ENCODE measurements at places on chromosomes 12 and 14.

DNA sequence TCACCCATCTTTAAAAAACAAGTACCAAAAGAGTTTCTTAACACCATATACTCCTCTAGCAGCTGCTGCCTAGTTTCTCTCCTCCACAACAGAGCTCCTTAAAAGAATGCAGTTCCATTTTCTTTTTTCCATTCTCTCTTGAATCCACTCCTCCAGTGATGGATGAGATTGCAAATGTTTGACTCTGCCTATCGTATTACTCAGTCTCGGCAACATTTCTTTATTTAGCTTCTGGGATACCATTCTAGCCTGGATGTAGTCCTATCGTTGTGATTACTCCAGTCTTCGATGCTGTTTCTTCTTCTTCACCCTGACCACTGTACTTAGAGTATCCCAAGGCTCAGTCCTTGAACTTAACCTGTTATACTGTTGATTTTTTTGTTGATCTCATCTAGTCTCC lies 30.8 kb downstream of the CAND1 start:
- no peak for DNase-seq

DNA sequence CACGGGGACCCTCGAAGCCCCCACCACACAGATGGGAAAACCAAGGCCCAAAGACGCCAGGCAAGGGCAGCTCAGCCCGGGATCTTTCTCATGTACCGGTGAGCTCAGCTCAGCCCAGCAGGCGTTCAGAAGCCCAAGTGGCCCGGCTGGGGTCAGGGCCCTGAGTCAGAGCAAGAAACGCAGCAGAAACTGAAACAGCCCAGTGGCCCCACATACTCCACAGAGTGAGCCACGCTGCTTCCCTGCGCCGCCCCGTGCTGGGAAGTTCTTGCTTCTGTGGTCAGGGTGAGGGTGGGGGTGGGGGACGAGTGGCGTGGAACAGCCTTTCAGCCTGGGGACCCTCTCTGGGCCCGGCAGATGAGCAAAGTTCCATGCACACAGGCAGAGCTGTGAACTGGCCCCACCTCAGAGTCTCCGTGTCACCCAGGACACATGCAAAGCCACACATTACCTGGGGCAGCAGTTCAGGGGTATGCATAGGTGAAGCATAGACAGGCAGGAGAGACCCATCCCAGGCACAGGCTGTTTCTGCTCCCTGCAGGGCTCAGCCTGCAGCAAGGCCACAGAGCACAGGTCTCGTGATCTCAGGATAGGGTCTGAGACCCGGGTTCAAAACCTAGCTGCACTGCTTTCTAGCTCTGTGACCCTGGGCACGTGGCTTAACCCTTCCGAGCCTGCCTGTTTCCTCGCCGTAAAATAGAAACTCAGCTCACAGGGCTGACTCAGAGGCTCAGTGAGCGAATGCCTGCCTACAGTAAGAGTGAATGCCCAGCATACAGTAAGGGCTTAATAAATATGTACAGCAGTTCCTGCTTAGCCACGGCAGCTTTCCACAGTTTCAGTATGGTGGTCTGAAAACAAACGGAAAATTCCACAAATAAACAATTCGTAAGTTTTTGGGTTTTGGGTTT lies 21.6 kb downstream of the NCOR2 start:
- peak; percentile 49 for DNase-seq

DNA sequence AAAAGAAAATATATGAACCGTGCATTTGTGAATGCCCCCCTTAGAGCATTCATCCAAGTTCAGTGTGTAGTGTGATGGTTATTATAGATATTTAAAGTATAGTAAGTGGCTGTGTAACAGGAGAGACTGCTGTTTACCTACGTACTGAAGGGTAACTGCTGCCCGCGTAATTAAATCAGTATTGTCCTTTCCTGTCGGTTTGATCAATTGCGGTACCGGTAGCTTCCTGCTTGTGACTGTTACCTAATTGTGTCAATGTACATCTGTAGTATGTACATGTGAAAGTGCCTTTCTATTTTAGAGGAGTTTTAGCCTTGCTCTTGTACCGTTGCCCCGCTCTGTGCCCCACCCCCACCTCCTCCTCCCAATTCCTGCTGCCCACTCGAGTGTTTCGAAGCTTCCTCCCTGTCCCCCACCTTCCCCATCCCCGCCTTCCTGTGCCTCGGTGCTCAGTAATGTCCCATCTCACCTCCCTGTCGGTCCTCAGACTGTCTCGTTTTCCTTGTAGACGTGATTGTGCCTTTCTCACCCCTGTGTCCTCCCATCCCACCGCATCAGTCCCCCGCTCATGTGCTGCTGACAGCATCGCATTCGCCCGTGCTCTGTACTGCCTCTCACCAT lies 75.0 kb downstream of the KICS2 start:
- DNase-seq = no peak

DNA sequence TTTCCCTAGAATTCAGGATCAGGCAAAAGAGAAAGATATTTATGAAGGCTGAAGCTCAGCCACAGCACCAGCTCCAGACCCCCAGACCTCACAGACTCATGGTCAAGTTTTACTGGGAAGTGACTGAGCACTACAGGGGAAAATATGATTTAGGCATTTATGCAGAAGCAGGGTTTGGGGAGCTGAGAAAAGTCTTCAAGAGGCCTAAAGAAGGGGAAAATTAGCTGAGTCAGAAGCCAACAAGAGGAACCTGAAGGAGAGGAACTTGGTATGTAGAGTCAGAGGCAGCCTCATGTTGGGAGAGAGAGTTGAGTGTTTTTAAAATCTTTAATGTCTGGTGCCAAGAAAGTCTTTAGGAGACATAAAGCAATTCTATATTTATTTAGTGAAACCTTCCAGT lies 63.0 kb downstream of the FOS start:
- DNase-seq = no peak

GRCh38 chr12:131776237-131776889 lies 51.8 kb upstream of the MMP17 start:
- no peak for DNase-seq

- DNase-seq = no peak
Observed at GRCh38 chr14:79281244-79282152, 929.8 kb downstream of the DIO2 start.

DNA sequence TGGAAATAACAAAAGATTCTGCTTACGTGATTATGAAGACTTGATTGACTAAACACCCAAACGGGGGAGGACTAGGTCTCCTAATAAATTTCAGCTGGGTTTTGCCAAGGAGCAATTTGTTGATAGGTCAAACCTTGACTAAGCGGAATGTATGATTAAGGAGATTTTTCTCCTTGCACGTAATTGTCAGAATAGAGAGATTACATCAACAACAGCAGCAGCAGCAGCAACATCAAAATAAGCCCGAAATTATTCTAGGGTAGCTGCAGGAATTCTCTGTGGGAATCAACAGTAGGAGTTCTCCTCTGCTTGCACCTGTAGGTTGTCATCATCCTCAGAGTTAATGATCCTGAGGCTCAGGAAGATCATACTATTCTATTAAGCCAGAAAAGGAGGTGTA lies 10.2 kb downstream of the ELK3 start:
- DNase-seq = no peak

- DNase-seq = no peak
Observed at GRCh38 chr14:50726372-50727107, 58.4 kb upstream of the SAV1 start.

DNA sequence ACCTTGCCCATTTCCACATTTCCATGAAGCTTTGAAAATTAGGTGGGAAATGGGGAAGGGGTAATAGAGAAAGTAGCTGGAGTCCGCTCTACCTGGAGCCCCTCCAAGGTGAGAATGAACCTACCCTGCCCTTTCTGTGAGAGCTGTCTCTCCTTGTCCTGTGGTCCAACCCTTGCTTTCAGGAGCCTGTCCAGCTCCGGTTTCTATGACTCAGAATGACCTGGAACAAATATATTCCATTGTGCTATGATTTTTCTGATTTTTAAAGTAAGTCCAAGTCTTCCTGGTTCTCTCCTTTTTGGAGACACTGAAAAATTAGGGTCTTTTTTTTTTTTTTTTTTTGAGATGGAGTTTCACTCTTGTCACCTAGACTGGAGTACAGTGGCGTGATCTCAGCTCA lies 89.1 kb upstream of the VASH1 start:
- DNase-seq = no peak

DNA sequence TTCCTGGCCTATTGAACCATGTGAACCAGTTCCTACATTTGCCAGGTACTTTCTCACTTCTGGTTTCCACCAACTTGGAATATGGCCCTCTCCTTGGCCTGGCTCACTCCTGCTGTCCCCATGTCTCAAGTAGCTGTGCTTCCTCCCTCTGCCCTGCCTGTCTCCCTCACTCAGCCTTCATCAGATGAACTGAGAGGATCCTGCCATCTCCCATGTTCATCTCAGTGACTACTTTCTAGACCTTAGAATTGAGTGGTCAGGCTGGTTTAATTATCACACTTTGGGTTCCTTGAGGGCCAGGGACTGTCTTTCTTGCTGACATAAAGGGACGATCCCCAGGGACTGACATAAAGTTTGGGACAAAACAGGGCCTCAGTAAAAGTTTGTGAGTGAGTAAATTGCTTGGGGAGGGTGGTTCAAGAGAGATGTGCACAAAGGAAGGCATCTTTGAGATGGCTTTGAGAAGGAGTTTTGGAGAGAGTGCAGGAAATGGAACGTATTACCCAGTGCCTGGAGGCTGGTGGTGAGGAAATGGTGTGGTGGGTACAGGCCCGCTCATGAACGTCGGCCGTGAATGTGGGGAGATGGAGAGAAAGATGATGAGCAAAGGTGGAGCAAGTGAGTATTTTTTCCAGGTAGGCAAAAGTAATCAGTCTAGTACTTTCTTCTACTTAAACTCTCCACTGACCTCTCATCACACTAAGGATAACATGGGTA lies 20.8 kb downstream of the DYRK2 start:
- DNase-seq = no peak

GRCh38 chr12:46579474-46579873 lies 206.9 kb upstream of the SLC38A2 start:
- no peak for DNase-seq

GRCh38 chr14:57692671-57693070 lies 173.2 kb downstream of the SLC35F4 start:
- no peak for DNase-seq

- DNase-seq = no peak
Observed at GRCh38 chr14:25094171-25094907, 44.4 kb upstream of the STXBP6 start.

GRCh38 chr14:75383721-75384120 lies 44.1 kb upstream of the JDP2 start:
- no peak for DNase-seq

GRCh38 chr12:94228488-94228907 lies 80.1 kb downstream of the PLXNC1 start:
- DNase-seq = no peak

GRCh38 chr14:39085933-39086332 lies 17.1 kb downstream of the SEC23A start:
- DNase-seq = no peak

GRCh38 chr14:68550338-68550715 lies 242.5 kb downstream of the ZFP36L1 start:
- DNase-seq = no peak

- DNase-seq = no peak
Observed at GRCh38 chr12:62724285-62724684, 210.7 kb downstream of the PPM1H start.

DNA sequence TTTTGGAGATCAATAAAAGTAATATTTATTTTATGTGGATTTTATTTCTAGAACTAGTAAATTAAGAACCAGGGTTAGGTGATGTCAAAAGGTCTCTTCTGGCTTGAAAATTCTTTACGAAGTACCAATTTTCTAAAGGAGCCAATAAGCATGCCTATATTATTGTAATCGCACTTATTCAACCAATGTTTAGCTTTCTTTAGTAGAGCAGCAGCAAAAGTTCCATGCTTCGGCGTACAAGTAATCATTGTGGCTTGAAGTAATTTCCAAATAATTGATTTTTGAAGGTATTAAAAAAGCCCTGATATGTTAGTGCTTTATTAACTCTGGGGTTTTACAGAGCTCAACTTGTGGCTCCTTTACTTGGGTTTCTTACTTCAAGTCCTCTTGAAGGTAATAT lies 3.4 kb downstream of the RMST start:
- no peak for DNase-seq

DNA sequence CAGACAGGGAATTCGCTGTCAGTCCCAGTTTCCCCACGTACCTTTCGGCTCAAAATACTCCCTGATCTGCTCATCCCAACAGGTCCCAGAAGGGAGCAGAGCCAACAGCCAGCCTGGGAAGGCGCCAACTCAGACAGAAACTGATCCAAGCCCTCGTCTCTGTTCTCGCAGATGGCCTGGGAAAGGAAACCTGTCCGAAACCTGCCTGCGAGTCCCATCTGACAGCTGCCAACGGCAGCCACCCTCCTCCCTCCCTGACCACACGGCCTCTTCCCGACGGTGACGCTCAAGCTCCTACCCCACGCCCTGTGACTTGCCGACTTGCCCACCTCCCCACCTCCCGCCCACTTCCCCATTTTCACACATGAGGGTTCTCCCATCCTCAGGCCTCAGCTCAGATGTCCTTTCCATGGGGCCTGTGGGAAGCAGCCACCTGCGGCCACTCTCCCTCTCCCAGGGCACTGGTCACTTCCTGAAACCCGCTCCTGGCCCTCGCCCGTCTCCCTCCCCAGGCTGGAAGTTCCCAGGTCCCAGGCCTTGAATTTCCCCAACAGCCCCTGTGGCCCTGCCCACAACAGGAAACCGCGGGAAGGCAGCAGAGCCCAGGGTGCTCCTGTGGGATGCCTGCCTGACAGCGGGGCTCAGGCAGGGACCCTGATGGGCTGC lies 60.9 kb upstream of the FBRSL1 start:
- no peak for DNase-seq

- no peak for DNase-seq
Observed at GRCh38 chr12:7013101-7013500, 5.2 kb downstream of the LPCAT3 start.

- DNase-seq = no peak
Observed at GRCh38 chr14:36455241-36455627, 64.8 kb downstream of the NKX2-1 start.

- DNase-seq = no peak
Observed at GRCh38 chr12:49542592-49543160, 3.8 kb downstream of the KCNH3 start.

DNA sequence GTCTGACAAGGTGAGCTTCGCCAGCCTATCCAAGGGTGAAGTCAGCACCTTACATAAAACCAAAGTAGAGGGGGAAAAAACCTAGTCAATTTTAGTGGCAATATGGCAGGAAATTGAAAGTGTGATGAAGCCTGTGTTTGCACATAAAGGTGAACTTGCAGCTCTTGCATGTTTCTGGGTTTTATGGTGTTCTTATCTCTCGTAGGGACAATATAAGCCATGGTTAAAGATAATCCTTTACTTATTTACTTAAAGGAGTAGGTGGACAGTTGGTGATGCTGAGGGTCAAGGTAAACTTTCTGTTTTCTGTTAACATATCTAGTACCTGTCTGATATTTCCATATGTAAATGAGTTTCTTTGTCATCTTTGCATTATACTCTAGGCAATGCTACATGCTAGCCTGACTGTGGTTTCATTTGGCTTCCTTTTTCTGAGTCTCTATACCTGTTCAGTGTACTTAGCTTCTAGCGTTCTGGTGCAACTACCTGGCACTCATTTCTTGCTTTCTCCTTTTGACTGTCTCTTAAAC lies 32.8 kb downstream of the CCDC91 start:
- no peak for DNase-seq
